Kidney epithelial cell (primary cell): ENCODE measurements at places on chromosomes 13 and 19. TPM values are rescaled to one million over a fixed set of nuclear protein-coding genes. Genes with fewer than 3 reads are reported as not detected.

- no peak for DNase-seq
These were observed 204.4 kb downstream of the LACC1 start for GRCh38 chr13:44084146-44084545.

Gene SYT5
- 0.17 TPM in 1 of 2 replicates, not detected in the other for total RNA-seq

DNA sequence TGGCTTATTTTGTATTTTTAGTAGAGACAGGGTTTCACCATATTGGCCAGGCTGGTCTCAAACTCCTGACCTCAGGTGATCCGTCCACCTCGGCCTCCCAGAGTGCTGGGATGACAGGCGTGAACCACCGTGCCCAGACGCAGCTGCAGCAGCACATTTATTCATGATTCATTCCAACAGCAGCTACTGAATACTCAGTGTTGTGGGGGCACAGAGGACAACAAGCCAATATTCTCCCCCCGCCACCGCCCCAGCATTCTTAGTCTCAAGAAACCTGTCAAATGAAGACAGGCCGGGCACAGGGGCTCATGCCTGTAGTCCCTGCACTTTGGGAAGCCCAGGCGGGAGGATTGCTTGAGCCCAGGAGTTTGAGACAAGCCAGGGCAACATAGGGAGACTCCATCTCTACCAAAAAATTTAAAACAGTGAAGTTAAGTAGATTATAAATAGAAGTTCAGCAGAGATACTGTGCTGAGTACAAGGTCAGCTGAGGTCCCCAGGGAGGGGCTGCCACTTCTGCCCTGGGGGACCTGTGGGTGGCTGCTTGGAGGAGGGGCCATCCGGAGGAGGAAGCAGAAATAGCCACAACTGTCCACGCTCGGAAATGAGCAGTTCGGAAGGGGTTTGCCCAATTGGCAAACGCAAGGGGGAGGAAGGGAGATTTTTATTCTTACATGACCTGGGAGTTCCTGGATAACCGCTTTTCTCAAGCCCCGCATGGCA is 4.3 kb downstream of the DOT1L start:
- no peak for DNase-seq

Gene ZNF737
- 8.5 and 11.4 TPM in 2 replicates for total RNA-seq

- no peak for DNase-seq
These were observed 141.2 kb downstream of the FLT1 start for GRCh38 chr13:28353679-28354078.

DNA sequence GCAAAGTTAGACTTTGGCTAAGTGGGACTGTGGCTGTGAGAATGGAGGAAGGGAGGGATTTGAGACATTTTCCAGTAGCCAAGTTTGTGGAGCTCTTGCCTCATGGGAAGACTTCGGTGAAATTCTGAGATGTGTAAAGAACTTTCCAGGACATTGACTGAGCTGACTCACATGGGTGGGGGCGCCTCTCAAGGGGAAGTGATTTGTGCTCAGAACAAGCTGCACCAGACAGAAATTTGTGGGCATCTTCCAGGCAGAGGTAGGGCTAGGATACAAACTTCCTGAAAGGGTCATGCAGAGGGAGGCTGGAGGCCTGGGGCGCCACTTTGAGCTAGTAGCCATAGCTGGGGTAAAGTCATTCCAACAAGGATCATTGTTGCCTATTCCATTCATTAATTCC is 9.8 kb upstream of the SIGLEC10 start:
- DNase-seq = no peak

DNA sequence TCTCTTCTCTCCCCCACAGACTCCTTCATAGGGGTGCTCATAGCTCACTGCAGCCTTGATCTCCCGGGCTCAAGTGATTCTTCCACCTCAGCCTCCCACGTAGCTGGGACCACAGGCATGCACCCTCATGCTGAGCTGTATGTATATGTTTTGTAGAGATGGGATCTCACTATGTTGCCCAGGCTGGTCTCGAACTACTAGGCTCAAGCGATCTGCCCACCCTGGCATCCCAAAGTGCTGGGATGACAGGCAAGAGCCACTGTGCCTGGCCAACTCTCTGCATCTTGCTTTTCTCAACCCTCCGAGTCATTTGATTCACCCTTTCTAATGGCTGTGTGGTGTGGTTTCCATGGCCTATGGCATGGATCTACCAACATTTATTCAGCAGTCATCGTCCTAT is 10.1 kb upstream of the IRGC start:
- no peak for DNase-seq

DNA sequence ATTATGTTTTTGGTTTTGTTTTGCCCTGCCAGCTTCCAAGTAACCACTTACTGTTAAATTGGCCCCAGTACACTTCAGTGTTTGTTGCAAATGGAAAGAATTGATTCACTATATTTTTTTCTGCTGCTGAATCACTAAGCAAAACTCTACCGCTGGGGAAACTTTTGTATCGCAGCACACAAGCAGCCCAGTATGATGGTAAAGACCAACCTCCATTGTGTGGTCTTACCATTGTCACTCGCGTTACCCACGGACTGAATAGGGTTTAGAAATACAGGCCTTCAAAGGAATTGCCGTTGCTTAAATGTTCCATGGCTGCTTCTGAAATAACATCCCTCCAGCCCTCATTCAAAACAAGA is 7.9 kb downstream of the SPATA13 start:
- DNase-seq = no peak

Gene UNC13A
- total RNA-seq = 0.27 and 2.0 TPM in 2 replicates

- no peak for DNase-seq
These were observed 38.7 kb upstream of the LDLR start for GRCh38 chr19:11050323-11051114.

Gene PRR19
- 0.55 and 0.92 TPM in 2 replicates for total RNA-seq

Gene PLK5
- not detected in 2 replicates for total RNA-seq

DNA sequence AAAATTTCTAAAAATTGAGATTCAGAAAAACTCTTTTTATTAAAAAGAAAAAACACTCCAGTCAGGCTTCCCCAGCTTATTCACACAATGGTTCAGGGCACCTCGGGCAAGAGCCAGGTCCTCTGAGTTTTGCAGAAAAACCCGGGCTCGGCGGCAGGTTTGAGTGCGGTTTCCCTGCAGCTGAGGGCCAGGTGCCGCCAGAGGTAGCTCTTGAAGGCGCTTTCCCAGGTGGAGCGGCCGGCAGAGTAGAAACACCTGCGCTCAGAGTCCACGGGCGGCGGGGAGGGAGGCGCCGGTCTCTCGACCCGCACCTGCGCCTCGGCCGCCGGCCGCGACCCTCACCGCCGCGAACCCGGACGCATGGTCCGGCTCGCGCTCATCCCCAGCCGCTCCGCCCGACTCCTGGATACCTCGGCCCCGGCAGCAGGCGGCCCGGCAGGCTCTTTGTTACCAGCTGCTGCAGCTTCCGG is 444 bp downstream of the PROSER1 start:
- DNase-seq = no peak

GRCh38 chr19:38868551-38868950 is 9.5 kb downstream of the RINL start:
- no peak for DNase-seq

GRCh38 chr19:32131005-32131404 is 214.4 kb upstream of the ZNF507 start:
- DNase-seq = no peak

DNA sequence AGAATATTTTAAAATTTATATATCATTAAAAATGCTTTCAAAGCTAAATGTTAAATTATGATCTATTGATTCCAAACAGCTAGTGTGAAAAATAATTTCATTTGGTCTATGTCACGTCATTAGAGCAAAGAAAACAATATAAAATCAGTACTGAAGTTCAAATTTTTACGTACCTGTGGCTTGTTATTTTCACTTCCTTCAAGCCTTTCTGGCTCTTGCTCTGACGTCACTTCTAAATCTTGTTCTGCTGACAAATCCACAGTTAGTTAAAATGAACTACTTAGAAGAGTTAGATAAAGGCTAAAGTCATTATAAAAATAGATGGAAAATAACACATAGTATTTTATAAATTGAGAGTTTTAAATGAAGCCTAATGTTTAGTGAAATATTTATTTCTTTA is 147.7 kb upstream of the TUBA3C start:
- DNase-seq = no peak

Gene SCGB2B2
- total RNA-seq = 0.38 and 0.62 TPM in 2 replicates
